ENCODE measurements at places on chromosomes 3 and 15.

- no peak for DNase-seq
Measured at GRCh38 chr3:114666623-114667022, 372.8 kb downstream of the TIGIT start.

GRCh38 chr3:149609595-149609994, 48.2 kb downstream of the WWTR1 start:
- DNase-seq = no peak

DNA sequence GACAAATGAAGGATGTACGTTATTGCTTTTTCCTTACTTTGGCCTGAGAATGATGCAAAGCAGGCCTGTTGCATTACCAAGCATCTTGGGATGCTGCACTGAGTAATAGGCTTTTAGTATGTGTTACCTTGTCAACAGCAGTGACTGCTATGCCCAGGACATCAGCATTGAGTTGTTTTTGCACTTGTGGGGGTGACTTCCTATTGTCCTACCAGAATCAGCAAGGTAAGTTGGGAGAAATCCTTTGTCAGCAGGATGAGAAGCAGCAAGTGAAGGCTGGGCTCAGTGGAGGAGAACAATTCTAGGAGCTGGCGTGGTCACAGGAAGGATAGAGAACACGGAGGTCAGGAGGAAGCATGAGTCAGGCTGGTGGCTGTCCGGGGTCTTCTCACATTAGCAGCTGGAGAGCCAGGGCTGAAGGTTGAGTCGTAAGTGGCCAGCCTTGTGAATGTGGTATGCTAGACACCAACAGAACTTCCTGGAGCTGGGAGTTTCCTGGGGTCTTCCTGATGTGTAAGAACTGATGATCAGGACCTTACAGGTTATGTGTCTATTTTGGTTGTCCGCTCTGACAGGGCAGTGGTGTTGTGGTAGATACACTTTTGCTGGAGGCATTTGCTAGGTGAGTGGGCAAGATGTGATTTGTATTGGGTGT, 142.7 kb downstream of the FNDC3B start:
- DNase-seq = peak; percentile 79

- DNase-seq = no peak
Measured at GRCh38 chr3:39479701-39480414, 12.4 kb downstream of the MOBP start.

- DNase-seq = peak; percentile 43
Measured at GRCh38 chr15:79724312-79724711, 172.5 kb downstream of the MTHFS start.

GRCh38 chr3:39671116-39671515, 138.3 kb upstream of the MYRIP start:
- DNase-seq = no peak

- no peak for DNase-seq
Measured at GRCh38 chr3:175836617-175837016, 977.5 kb downstream of the NAALADL2 start.

DNA sequence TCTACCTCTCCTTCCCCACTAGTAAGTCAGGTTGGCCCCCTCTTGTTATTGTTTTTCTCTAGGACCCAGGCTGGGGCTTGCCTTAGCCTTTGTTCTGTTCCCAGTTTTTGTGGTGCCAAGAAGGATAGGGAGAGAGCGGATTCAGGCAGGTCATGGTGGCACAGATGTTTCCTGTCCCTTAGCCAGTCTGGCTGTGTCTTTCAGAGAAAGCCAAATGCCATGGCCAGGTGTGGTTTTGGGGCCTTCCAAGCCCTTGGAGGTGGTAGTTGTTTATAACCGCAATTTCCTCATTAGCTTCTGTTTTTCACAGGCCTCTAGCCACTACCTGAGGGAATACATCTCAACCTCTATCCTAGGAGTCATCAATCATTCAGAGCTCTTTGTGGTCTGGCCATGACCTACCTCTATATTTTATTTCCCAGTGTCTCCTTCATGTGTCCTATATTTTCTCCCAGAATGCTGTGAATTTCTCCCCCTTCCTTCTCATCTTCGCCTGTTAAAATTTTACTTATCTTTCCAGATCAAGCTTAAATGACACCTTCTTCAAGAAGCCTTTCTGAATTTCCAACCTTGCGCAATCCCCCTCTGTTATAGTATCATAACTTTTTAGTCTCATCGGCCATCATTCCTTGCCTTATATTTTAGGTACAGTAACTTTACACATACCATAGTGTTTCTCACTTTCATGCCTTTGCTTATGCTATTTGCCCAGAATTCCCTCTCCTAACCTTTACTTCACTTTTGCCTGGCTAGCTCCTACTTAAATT, 38.2 kb downstream of the TIMP4 start:
- no peak for DNase-seq

DNA sequence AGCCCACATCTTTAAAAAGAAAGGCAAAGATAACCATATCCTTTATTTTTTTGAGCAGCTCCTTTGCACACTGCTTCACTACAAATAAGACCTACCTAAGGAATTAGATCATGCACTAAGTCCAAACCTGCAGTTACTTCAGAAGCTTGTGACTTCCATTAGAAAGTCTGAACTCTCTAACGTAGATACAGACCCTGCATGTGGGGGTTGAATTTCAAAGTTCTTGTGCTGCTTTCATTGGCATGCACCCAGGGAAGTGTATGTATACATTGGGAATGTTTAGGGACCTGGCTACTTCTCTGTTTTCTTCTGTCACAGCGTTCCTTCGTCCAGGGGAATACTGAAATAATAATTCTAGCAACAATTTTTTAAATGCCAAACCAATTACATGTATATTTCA, 185.2 kb upstream of the IL12A start:
- peak; percentile 56 for DNase-seq

DNA sequence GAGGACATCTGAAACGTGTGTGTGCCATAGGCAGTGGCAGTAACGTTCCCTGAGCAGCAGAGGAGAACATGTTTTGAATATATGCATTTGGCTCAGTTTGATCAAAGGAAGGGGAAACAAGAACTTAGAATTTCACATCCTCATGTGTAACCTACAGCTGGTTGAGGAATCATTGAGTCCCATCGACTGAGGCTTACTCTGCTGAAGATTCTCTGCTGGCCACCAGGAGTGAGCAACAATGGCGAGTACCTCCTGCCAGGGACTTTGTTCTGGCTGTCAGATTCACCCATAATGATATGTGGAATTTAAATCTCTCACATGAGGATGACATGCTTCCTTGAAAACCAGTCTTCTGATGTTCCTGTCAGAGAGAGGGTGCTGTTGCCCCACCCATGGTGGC, 21.3 kb downstream of the GORASP1 start:
- no peak for DNase-seq

DNA sequence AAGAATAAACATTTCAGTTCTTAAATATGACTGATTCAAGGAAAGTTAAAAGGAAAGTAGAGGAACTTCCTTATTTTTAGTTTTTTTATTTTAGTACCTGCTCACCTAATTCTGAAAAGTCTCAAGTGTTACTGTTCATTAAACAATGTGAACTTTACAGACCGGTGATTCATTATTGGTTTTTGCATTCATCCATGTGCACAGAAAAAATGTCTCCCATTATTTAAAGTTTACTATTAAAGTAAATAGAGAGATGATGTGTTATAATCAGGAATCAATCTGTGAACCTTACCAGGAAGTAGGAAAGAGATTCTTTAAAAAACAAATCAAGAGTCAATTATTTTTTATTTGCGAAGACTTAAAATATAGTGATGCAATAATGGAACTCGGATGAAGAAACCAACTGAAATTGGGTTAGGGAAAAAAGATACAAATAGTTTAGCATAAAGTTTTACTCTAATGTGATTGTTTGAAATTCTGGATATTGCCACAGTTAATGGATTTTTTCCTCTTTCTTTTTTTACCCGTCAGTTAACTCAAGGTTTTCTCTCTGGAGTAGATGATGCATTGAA, 119.4 kb upstream of the SAMMSON start:
- DNase-seq = no peak

- DNase-seq = no peak
Measured at GRCh38 chr15:83282776-83283137, 1.7 kb downstream of the BNC1 start.

DNA sequence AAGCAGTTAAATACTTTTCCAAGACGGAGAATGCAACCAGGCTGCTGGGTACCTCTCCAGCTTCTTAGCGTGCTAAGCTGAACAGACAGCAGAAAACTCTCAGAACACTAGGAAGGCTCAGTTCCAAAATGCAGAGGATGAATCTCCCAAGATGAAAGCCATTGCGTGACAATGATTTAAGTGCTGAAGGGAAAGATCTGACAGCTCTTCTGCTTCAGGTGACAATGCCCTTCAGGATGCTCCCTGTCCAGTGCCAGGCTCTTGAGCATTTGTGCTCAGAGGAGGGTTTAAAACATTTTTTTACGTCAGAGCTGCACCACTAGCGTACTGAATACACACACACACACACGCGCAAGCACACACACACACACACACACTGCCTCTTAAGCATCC, 26.3 kb downstream of the ARHGEF3 start:
- no peak for DNase-seq

- DNase-seq = no peak
Measured at GRCh38 chr15:39204031-39204430, 376.8 kb upstream of the THBS1 start.

DNA sequence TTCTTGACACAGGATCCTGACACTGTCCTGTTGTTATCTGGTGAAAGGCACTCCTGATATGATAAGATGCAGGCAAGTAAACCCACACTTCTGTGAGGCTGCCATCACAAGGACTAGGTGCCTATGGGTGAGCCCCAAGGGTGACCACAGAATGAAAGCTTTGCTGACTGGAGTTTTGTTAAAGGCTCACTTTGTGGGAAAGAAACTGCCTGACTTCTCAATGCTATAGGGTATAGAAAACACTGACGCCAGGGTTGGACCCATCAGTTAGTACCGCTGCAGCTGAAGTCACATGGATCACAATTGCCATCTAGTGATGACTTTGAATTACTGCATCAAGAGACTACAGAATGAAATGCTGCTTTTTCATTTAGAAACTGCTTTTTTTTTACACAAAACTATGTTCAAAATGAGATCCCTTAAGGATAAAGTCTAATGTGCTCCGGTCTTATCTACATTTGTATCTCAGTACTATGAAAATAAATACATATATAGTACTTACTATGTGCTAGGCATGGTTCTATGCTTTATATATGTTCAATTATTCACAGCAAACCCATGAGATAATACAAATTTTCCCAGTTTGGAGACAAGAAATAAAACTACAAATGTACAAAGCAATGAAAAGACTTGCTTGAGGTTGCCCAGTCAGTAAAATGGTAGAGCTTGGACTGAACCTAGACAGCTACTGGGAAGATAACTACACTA, 64.2 kb upstream of the CMSS1 start:
- DNase-seq = peak; percentile 69

- no peak for DNase-seq
Measured at GRCh38 chr3:44159696-44160300, 81.9 kb upstream of the TOPAZ1 start.

DNA sequence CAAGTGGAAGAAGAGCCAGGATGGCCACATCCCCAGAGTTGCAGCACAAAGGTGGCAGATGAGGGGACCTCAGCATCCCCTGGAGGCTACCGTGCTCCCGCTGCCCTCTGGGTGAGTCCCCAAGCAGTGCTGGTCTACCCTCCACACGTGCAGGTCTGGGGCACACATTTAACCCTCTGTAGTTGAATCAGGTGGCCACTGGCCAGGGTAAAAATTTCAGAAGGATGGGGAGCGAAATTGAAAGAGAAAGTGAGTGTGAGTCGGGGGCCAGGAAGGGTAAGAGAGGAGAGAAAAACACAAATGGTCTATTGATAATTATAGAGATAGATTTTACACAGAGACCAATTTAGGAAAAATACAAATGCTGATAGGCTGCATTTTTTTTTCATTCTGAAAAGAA, 139.5 kb upstream of the EIF1B start:
- DNase-seq = no peak

GRCh38 chr3:140736863-140737460, 59.1 kb downstream of the TRIM42 start:
- DNase-seq = peak; percentile 62

- no peak for DNase-seq
Measured at GRCh38 chr3:143306407-143306806, 186.8 kb downstream of the CHST2 start.

GRCh38 chr15:62432702-62433398, 267.8 kb upstream of the C2CD4B start:
- DNase-seq = no peak

DNA sequence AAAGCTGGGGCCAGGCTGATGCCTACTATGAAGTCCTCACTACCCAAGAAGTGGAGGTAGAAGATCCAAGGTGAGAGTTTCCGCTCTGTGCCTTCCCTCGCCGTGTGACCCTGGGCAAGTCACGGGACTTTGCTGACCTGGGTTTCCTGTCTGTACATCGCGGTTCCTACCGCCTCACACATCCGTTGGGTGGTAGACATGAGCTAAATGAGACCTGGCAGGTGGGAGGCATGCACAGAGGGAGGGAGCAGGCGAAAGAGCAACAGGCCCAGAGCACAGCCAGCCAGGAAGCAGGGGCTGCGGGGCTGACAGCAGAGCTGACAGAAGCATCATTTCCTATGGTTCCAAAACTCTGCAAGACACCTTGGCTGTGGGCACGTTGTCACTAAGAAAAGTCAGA, 157.3 kb upstream of the BHLHE40 start:
- DNase-seq = no peak

DNA sequence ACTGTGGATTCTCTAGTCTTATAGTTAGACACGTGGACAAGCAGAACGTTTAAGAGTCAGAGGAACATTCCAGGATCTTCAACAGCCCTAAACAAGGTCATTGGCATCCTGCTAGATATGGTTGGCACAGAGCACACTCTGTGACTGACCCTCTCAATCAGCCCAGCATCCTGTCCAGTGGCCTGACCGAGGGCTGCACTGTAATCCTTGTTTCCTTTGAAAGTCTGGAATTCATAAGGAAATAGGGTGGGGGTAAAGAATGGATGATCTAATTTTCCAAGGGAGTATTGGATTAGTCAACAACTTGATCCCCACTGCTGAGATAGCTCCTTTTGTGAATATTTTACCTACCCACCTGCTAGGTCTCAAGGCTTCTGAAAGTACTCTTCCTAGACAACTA, 94.5 kb upstream of the DLG1 start:
- no peak for DNase-seq

- DNase-seq = no peak
Measured at GRCh38 chr3:117059067-117059955, 349.7 kb downstream of the TUSC7 start.

GRCh38 chr3:56621681-56622080, 61.4 kb downstream of the TASOR start:
- DNase-seq = no peak

DNA sequence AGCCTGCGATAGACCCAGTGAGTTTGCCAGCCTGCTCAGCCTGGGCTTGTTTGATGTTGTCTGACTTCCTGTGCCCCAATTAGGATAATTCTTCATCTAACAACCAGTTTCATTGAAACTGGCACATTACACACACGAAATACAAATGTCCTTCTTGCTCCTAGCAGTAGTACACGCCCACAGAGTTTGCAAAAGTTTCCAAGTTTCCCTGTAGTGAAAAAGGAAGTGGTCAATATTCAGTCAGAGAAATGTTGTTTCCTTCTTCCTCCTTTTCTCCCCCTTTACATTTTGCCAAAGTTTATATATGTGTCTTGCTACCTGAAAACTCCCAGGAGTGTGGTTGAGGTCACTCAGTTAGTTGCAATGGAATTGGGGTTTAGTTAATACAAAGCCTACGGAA, 58.4 kb upstream of the LRTM1 start:
- DNase-seq = no peak

All from brain microvascular endothelial cell (primary cell).